CD4-positive, alpha-beta T cell treated with Interferon alpha-2 for 1 hour (primary cell): ENCODE measurements at places on chromosomes 5 and 9.

DNA sequence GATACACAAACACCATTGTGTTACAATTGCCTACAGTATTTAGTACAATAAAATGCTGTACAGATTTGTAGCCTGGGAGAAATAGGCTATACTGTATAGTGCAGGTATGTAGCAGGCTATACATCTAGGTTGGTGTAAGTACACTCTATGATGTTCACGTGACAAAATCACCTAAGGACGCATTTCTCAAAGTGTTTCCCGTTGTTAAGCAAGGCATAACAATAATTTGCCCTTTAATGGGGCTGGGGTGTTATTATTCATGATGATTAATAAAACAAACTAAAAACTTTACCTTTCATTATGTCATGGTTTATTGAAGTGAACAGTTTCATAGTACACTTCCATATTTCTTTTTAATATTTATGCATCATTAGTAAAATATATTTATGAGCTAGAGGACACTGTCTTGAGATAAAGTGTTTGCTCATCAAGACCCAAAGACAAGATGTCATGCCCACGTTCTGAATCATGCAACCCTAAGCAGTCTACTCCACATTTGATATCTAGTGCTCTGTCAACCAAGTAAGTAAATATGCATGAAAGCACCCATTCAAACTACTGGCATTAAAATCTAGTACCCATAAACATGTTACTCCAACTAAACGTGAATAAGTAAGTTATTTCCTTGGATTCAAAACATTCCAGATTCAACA is 220.5 kb downstream of the NR2F1-AS1 start:
- DNase-seq: no peak

DNA sequence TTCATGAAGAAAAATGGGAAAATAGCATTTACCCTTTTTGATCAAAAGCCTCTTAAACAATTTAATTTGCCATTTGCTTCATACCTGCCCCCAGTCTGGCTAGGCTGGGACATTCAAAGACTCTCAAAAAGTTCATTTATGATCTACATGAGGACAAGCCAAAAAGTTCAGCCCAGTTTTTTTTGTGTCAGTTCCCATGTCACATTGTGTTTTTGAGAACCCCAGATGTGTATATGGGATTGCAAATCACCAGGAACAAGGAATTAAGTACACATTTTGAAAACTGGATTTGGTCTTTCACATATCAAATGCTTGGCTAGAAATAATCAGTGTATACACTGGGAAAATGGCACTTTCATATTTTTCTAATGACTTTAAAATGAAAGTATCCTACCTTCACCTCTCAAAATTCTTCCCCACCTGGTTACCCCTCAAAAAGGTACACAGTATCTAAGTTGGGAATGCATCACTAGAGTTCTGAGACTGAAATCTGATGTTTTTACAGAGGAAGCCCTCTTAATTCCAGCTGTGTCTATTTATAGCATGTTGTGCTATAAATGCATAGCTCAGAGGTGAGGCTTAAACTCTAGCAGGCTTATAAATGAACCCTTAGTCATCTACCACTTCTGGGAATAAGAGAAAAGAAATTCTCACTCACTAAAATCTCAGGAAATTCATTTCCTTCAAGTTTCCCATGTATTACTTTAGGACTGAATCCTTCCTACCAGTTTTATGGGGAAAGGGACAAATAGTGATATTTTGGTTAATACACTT is 9.3 kb downstream of the STOM start:
- no peak for DNase-seq

DNA sequence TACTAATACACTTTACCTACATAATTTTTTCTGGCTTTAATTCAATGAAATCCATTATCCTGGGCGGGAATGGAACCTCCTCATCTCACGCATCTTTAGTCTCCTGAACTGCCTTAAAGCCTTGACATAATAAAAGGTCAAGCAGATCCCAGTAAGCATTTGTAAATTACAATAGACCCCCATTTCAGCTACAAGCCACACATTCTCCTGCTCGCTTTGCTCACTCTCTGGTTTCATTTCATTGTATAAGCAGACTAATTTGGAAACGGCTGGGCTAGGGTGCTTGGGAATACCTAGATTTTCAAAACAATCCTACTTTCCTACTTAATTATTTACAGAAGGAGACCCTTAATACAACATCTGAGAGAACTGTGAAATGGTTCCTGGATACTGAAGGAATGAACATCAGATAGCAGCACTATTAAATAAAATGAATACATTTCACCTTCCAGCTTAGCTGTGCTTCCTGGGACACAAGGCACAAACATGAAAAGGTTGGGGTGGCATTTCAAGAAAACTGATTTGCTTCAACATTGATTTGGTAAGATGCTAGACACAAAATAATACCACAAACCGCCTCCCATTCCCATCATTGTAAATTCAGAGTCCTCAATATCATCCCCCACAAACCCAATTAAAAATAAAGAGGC is 1.5 kb downstream of the JAKMIP2 start:
- DNase-seq: no peak

DNA sequence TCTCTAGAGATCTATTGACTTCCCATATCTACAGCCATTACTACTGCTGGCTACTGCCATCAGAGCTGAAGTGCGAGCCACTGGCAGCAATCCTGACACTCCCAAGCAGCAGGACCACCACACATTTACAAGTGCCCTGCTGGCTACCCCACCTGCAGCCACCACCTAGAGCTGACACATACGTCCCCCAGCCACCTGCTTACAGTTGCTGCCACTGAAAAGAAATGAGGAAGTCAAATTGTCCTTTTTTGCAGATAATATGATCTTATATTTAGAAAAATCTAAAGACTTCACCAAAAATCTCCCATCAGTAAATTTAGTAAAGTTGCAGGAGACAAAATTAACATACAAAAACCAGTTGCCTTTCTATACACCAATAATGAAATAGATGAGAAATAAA is 48.4 kb downstream of the ZNF484 start:
- DNase-seq: no peak

DNA sequence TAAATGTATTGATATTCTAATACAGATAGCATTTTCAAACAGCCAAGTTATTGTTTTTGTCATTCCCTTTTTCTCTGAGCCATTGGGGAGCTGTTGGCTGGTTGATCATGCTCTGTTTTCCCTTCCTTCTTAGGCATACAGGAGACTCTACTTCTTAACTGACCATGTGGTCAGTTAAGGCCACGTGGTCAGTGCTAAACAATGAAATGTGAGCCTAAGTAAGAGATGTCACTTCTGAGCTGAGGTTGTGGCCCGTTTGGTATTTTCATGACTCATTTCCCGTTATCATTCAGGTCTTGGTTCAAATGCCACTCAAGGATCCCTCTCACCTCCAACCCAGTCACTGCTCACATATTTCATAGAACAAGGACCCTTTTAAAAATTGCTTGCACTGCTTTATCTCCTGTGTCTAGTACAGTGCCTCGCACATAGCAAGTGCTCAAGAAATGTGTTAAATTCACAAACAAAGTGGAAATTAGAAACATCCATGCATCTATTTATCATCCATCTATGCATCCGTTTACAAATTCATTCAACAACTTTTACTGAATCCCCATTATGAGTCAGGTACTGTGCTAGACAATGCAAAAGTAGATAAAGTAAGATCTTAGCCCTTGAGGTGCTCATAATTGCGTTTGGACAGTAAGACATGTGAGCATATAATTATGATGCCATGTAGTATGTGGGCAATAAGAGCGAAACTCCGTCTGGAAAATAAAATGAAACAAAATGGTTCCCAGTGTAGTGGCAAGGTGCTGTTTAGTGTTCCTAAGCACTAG is 50.7 kb downstream of the ARRDC3 start:
- peak; percentile 5 for DNase-seq

DNA sequence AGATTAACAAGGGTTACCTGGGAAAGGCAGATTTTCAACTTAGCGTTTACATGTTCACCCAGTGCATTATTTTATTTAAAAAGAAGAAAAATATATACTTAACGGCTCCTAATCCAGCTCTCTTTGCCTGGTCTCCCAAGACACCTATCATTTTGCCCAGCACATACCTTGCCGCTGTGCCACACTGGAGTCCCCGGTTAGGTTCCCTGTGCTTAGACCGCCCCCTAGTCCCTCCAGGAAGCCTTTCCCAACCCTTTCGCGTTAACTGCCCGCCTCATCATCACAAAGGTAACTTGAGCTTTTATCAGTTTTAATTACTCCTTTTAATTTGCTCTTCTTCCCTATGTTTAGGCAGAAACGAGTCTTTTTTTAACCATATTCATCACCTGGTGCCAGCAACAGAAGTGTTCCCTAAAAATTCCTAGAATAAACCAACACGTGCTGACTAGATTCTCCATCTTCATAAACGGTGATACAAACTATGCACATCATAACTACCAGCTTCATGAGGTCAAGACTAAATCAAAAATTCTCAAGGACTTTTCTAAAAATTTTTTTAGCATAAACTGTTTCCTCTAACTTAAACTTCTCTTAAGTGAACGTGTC is 19.7 kb downstream of the DNAJA1 start:
- DNase-seq: no peak

- DNase-seq: no peak
Measured at GRCh38 chr9:121299467-121300282, 31.7 kb downstream of the GSN start.

DNA sequence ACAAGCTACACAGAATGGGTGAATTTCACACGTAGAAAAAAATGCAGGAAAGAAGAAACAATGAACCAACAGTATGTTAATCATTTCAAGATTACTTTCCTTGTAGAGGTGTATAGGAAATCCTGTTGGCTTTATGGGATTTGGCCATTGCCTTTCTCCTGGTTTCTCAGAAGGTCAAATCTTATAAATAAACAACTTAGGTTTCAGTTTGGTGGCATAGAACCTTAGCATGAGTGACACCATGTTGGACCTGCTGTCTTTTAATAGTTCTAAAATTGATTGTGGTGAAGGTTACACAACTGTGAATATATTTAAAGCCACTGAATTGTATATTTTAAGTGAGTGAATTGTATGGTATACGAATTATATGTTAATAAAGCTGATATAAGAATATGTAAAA is 16.7 kb upstream of the NDFIP1 start:
- no peak for DNase-seq

DNA sequence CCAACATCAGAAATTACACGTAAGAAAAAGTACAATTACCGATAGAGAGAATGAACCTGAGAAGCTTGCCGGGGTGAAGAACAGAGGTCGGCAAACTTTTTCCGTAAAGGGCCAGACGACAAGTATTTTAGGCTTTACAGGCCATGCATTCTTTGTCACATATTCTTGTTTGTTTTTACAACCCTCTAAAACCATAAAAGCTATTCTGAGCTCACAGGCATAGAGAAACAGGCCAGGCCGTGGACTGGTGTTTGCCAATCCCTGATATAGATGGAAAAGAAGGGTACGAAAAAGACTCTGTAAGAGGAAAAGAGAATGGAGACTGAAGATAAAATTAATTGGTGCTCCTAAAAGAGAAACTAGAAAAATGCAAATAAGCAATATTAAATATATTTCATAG is 15.4 kb downstream of the SFXN1 start:
- DNase-seq: no peak

DNA sequence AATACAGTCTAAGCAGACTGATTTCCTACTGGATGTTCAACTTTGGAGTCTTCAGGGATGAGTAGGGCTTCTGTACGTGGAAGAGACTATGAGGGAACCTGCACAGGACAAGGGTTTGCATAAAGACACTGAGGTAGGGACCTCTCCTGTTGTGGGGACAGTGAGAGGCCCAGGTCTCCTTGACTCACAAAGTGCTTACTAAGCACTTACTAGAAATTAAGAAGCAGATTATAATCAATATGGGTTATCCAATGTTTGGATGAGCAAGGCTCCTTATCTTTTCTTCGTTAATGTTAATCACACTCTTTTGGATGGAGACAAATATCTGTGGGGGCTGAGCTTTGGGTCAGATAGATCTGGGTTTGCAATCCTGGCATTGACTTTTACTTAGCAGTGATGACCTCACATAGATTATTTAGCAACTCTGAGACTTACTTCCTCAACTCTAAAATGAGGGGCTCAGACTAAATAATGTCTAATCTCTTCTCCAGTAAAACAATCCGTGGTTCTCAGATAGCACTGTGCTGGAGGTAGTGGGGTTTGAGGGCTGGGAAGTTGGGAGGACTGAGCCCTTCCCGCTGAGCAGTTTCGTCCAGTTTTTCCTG is 45.9 kb downstream of the PDCD1LG2 start:
- DNase-seq: no peak

GRCh38 chr5:143573568-143574170 is 170.2 kb upstream of the NR3C1 start:
- DNase-seq: no peak

GRCh38 chr5:78660401-78660800 is 11.8 kb upstream of the LHFPL2 start:
- DNase-seq: no peak

DNA sequence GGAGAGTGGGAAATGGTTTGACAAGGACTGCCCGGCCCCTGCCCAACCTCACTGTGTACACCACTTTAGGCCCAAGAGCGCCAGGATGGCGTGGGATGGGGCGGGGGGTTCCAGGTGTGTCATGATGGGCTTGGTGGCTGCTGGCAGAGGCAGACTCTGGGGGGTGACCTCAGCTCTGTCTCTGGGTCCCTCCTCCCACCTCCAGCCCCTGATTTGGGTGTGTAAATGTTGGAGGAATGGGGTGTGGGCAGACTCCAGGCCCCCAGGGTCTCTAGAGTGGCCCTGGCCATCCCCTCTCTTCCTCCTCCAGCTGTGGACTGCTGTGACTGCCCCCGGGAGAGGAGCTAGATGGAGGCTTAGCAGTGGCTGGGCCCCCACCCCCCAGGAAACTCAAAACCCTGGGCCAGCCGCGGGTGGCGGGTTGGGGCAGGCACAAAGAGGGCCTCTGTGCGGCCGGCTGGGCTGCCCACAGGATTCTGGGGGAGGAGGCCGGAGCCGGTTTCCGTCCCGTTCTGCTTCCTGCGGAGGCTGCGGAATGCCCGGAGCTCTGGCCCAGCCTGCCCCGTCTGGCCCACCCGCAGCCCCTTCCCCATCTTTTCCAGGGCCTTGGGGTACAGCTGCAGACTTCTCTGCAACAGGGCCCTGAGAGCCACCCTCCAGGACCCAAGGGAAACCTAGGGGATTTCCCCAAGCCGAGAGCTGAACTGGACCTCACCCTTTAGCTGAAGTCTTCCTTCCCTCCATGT is 23.1 kb downstream of the CXXC5 start:
- no peak for DNase-seq

GRCh38 chr9:105053209-105053652 is 125.3 kb upstream of the ABCA1 start:
- DNase-seq: peak; percentile 21

DNA sequence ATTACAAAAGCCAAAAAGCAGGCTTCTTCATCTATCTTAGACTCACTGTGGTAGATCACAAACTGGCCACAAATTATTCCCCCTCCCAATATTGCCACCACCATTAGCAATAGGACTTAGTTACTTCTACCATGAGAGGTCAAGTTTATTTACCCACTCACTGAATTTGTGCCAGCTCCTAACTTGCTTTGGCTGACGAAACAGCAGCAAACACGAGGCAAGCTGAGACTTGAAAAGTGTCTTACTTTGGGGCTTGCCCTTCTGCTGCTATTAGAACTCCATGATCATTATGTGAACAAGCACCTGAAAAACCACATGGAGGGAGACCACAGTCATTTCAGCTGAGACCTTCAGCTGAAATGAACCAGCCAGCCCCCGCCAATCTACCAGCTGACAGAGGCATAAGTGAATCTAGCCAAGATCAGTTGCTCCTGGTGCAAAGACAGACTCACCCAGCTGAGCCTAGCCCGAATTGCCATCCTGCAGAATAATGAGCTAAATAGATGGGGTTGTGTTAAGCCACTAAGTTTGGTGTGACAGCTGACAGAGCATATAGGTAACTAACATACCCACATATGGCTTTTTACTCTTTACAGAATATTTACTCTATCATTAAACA is 5.7 kb downstream of the WDR41 start:
- no peak for DNase-seq

- DNase-seq: no peak
Measured at GRCh38 chr5:33339413-33339812, 101.4 kb upstream of the TARS1 start.
